ENCODE measurements at places on chromosomes 12 and 14.

- DNase-seq: no peak
Measured at GRCh38 chr12:61713121-61713520, 547.1 kb upstream of the USP15 start.

DNA sequence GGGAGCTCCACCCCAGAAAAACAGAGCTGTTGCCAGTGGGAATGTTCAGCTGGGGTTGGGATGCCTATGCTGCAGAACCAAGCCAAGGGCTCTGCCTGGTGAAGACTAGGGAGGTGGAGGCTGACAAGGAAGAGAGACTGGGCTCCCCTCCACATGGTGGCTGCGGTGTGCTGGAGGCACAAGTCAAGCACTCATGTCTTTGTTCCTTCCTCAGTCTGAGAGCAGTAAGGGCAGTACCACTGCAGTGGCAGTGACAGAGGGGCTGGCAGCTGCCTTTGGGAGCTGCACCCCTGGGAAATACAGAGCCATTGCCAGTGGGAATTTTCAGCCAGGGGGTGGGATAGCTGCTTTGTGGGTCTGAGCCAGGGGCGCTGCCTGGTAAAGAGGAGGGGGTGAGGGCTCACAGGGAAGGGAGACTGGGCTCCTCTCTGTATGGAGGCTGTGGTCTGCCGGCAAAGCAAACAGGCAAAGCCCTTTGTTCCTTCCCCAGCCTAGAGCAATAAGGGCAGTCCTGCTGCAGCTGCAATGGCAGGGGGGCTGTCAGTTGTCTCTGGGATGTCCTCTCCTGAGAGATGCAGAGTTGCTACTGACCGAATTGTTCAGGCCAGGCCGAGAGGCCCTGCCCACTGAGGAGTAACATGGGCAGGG is 255.9 kb downstream of the RAD51B start:
- DNase-seq: no peak

DNA sequence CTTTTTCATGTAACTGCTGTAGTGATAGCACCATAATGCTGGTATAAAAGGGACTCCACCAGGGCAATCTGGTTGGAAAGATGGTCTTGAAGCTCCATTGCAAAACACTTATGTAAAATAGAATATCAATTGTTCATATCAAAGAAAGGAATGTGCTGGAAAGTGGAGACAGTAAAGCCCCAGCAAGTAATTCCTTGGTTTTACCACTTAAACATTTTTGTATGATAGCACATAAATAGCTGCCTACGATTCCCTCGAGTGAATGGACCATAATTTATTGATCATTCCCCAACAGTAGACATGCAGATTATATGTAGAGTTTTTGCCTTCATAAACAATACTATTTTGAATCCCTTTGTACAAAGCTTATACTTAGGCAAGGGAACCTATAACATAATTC is 275.4 kb downstream of the PAWR start:
- no peak for DNase-seq

DNA sequence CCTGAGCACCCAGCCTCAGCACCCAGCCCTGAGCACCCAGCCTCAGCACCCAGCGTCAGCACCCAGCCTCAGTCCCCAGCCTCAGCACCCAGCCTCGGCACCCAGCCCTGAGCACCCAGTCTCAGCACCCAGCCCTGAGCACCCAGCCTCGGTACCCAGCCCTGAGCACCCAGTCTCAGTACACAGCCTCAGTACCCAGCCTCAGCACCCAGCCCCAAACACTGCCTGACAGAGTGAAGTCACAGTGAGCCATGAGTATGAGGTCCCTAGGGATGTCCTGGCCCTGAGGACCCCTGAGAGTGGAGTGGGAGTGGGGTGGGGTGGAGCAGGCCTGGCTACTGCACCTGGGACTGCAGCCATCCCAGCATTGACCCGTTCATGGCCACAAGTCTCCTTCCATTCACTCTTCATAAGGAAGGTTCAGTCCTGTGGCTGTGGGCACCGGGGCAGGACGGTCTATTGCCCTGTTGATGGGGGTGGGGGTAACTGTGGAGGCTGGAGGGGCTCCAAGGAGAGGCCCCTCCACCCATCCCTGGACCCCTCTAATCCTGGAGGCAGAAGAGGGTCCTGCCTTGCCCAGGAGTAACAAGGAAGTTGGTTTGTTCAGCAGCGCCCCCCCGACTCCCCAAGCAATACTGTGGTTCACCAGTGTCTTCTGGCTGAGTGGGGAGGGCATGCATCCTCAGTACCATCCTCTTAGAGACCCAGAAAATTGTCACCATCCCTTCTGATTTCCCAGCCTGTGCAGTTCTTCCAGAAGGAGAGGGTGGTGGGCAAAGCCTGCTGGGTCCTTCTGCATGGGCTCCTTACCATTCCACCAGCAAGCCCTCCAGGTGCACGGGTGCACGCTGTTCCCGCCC is 140.5 kb downstream of the ADGRD1 start:
- no peak for DNase-seq

DNA sequence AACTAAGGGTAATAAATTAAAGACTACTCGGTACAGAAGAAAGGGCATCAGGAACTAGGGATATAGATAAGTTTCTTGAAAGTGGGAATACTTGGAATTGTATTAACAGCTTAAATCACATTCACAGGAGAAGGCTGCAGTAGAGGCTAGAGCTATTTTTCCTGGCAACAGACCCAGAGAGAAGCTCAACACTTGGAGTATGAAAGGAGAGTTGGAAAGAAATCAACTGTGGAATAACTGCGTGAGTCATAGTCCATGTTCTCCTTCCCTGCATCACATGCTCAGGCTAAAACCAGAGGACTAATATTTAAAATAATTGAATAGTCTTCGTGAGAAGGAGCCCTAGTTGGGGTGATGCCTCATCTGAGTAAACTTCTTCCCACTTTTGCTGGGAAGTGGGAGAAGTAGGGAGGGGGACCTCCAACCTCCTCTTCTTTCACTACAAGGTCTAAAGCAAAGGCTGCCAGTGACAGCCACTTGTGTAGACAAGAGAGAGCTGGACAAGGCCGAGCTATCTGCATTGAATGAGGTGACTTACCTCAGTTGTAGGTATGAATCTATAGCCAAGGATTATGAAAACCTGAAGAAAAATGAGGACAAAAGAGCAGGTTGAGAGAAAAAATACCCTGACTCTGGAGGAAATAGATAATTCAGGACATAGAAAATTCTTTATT is 32.7 kb downstream of the DYRK2 start:
- DNase-seq: no peak

DNA sequence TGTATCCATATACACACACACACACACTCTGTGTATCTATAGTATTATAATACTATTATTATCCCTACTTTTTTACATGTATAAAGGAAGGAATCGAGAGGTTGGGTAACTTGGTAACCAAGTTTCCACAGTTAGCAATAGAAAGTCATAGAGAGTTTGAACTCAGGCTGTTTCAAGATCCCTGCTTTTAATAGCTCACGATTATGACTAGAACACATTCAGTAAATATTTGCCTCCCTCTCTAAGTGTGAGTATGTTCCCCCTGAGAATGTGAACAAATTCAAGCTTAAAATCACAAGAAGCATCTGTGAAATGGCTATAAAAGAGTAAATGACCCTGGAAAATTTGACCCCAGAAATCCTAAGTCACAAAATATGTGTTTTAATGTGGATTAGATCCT is 11.0 kb upstream of the REP15 start:
- DNase-seq: no peak
